Heart left ventricle (tissue), 16 donors: ENCODE measurements at places on chromosomes 5 and 9. TPM values are rescaled to one million over a fixed set of nuclear protein-coding genes. Genes with fewer than 3 reads are reported as not detected.

Gene POLR1E
- 21.6 TPM for total RNA-seq

Gene ZNF883
- 7.0 TPM for total RNA-seq

DNA sequence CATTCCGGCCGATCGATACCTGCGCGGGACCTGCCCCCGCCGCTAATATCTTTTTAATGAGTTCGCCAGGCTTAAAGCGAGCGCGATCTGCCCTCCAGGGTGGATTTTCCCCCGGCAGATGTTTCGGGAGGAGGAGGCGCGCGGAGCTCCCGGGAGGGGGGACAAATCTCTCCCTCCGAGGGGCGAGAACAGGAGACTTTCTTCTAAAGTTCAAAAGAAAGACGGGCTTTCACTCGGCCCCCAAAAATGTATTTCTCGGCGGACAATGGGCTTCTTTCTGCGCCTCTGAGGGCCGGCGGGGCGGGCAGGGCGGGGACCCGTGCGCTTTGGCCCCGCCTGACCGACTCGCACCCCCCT is 4.1 kb upstream of the PRDM12 start:
- no peak overlapping the region for H3K27ac ChIP-seq
- DNase-seq: no peak
- peaks cover 89% of the 10 kb centered on the region for H3K27me3 ChIP-seq
- H3K36me3 ChIP-seq: no peaks in the 10 kb centered on the region

- no peak overlapping the region for H3K27ac ChIP-seq
- no peak for DNase-seq
- no peaks in the 10 kb centered on the region for H3K36me3 ChIP-seq
- no peaks in the 10 kb centered on the region for H3K27me3 ChIP-seq
These were observed 46.8 kb downstream of the FBN2 start for GRCh38 chr5:128491291-128491690.

DNA sequence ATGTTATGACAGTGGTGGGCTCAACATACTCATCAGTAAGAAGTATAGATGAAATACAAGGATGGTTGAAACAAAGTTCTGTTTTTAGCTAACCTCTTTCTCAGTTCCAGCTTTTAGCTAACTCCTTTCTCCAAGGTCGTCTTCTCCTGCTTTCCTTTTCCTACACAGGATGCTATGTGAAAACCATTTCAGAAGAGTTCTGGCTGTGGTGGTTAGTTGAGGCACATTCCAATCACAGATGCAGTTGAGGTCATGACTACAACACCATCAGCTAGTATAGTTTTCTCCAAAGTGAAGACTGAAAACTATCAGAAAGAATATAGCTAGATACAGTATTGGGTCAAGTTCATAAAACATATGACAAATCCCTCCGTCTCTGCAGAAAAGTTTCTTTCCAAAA is 477.7 kb upstream of the C9orf72 start:
- no peaks in the 10 kb centered on the region for H3K36me3 ChIP-seq
- H3K4me3 ChIP-seq: no peak overlapping the region
- DNase-seq: no peak
- H3K4me1 ChIP-seq: no peaks in the 10 kb centered on the region
- H3K27me3 ChIP-seq: no peaks in the 10 kb centered on the region

- H3K27me3 ChIP-seq: no peaks in the 10 kb centered on the region
- H3K4me1 ChIP-seq: peaks cover 52% of the 10 kb centered on the region
- no peaks in the 10 kb centered on the region for H3K36me3 ChIP-seq
- peak overlapping the region; percentile 87 for H3K27ac ChIP-seq
These were observed 896 bp downstream of the RIGI start for GRCh38 chr9:32524892-32525708.

DNA sequence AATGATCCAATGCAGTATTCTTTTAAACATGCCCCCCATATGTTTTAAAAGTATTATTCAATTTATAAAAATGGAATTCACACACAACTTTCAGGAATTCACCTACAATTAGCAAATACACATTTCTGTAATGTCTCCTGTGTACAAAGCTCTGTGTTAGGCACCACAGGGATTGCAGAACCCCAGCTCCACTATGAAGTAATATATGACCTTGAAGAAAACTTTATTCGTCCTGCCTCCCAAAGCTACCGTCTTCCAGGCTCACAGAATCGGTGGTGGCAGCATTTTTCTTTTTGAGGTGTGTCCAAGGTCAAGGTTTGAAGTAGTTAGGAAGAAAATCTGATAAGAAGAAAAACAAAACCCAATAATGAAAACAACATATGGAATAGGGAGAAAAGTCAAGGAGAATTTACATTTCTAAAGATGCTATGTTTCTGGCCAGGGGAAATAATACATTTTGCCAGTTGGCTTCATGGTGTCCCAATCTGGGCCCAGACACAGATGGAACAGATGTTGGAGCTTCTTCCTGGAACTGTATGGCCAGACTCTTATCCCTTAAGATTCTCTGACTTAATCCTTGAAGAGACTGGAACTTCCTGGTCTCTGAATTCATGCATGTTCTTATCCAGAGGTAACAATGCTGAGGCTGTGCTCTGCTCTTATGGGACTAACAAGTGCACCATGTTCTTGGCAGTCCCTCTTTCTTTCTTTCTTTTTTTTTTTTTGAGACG is 22.0 kb upstream of the LVRN start:
- H3K4me3 ChIP-seq: no peak overlapping the region
- H3K36me3 ChIP-seq: no peaks in the 10 kb centered on the region
- no peak for DNase-seq
- no peaks in the 10 kb centered on the region for H3K27me3 ChIP-seq
- no peak overlapping the region for H3K27ac ChIP-seq

- peaks cover 55% of the 10 kb centered on the region for H3K4me1 ChIP-seq
- DNase-seq: no peak
- no peak overlapping the region for H3K4me3 ChIP-seq
- peaks cover 45% of the 10 kb centered on the region for H3K36me3 ChIP-seq
- H3K27ac ChIP-seq: no peak overlapping the region
These were observed 21.6 kb downstream of the MATR3 start for GRCh38 chr5:139315056-139315615.

DNA sequence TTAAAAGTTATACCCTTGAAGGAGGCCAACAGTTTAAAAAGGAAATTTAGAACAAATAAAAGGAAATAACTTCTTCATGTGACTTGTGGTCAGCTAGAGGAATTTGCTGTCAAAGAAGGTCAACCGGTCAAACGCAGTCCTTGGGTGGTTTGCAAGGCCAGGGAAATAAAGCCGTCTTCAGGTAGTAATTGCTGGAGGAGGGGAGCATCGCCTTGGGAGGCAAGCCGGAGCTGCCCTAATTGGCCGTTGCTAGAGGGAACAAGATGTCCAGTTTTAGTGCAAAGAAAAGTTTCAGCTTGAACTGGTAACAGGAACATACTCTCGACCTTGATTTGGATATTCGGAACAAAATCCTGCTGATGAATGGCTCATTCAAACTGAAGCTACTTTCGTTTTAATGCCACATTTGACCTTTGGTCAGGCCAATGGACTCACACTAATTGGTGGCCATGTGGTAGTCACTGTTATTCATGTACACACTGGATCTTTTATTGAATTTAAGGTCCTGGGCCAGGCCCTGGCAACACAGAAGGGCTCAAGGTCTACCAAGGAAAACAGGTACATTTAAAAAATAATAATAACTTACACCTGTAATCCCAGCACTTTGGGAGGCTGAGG is 47.0 kb upstream of the MYO10 start:
- no peaks in the 10 kb centered on the region for H3K36me3 ChIP-seq
- no peaks in the 10 kb centered on the region for H3K4me1 ChIP-seq
- no peaks in the 10 kb centered on the region for H3K27me3 ChIP-seq
- no peak for DNase-seq
